Neural progenitor cell (in vitro differentiated cells): ENCODE measurements at places on chromosomes 16 and 17. TPM values are rescaled to one million over a fixed set of nuclear protein-coding genes. Genes with fewer than 3 reads are reported as not detected.

DNA sequence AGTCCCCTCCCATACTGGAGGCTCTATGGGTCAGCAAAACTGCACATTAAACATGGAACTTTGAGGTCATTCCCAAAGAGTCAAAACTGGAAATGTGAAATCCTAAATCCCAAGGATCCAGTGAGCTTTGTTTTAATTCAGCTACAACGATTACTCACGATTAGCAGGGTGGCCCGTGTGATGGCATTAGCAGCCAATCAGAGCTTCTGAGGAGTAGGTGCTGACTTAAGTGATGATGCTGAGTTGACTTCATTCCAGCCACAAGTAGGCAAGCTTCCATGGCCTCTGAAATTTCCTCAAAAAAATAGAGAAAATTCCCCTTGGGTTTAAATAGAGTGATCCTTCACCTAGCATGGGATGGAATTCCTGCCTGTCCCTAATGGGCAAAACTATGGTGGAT is 28.1 kb upstream of the BEAN1 start:
- H3K36me3 ChIP-seq, result no peaks in the 10 kb centered on the region
- H3K4me1 ChIP-seq, result peaks cover 8% of the 10 kb centered on the region
- no peak overlapping the region for H3K27ac ChIP-seq
- no peak overlapping the region for H3K4me3 ChIP-seq

The MGAT5B gene
- total RNA-seq, result 1.8 and 6.0 TPM in 2 replicates

The ASGR2 gene
- total RNA-seq, result not detected in 2 replicates

The SPDYE4 gene
- not detected in 2 replicates for total RNA-seq

DNA sequence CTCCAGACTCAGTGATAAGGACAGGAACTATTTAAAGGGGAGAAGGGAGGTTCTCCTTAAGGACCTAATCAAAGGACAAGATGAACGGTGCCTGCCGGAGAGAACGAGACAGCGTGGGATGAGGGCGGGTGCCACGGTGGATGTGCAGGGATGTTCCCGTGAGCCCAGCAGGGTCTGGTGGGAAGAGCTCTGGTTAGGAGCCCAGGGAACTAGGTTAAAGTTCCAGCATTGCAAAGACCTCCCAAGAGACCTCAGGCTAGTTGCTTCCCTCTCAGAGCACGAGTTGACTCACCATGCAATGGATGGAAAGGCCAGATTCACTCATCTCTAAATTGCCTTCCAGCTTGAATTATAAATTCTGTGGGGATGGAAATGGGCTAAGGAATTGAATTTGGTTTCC is 14.7 kb downstream of the CCR7 start:
- H3K4me1 ChIP-seq, result peaks cover 17% of the 10 kb centered on the region
- DNase-seq, result no peak
- no peaks in the 10 kb centered on the region for H3K36me3 ChIP-seq
- H3K4me3 ChIP-seq, result no peak overlapping the region

The ACSM2A gene
- total RNA-seq, result not detected in 2 replicates

DNA sequence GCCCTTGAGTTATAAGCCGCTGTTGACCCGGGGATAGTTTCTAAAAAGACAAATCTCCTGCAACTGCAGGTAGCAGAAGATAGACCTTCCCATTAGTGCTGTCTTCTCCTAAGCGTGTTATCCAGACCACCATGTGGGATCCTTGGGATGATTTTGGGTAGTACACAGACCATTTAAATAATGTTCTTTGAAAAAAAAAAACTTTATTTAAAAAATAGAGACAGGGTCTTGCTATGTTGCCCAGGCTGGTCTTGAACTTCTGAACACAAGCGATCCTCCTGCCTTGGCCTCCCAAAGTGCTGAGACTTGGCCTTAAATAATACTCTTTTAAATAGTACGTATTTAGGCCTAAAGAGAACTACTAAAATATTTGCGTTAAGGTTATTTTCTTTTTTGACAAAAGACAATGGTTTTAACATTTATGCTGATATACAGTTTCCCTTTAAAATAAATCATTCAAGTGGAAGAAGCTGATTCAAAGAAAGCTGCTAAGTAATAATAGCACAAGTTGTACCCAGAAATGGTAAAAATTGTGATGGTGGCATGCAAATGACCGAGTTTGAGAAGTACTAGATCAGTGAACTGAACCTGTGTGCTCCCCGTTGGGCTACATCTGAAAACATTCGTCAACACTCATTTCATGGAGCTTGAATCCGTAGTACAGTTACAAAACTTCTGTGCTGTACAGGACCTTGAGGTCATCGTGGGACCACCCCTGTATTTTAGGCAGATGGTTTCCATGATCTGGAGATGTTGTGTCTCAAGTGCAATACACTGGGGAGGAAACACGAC is 24.0 kb downstream of the SMARCE1 start:
- no peak for DNase-seq
- no peaks in the 10 kb centered on the region for H3K4me1 ChIP-seq
- no peak overlapping the region for H3K27ac ChIP-seq
- H3K27me3 ChIP-seq, result peaks cover 8% of the 10 kb centered on the region

- H3K4me3 ChIP-seq, result no peak overlapping the region
- no peaks in the 10 kb centered on the region for H3K36me3 ChIP-seq
- no peak for DNase-seq
- H3K4me1 ChIP-seq, result no peaks in the 10 kb centered on the region
Measured at GRCh38 chr17:55155856-55156560, 108.8 kb upstream of the HLF start.

DNA sequence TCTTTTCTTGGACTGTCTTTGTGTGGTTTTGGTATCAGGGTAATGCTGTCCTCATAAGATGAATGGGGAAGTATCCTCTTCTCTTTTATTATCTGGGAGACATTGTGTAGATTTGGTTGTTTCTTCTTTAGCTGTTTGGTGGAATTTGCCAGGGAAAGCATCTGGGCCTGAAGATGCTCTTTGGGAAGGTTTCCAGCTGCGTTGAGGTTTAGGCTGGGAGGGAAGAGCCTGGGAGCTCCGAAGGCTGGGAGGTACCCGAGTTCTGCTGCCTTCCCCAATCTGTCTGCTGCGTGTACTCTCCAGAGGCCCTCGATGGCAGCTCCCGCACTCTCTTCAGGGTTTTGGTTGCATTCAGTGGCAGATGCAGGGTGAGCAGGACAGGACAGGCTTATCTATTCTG is 25.6 kb upstream of the CRISPLD2 start:
- H3K4me1 ChIP-seq, result no peaks in the 10 kb centered on the region
- H3K36me3 ChIP-seq, result no peaks in the 10 kb centered on the region
- no peak for DNase-seq
- H3K27ac ChIP-seq, result no peak overlapping the region
- H3K27me3 ChIP-seq, result no peaks in the 10 kb centered on the region

DNA sequence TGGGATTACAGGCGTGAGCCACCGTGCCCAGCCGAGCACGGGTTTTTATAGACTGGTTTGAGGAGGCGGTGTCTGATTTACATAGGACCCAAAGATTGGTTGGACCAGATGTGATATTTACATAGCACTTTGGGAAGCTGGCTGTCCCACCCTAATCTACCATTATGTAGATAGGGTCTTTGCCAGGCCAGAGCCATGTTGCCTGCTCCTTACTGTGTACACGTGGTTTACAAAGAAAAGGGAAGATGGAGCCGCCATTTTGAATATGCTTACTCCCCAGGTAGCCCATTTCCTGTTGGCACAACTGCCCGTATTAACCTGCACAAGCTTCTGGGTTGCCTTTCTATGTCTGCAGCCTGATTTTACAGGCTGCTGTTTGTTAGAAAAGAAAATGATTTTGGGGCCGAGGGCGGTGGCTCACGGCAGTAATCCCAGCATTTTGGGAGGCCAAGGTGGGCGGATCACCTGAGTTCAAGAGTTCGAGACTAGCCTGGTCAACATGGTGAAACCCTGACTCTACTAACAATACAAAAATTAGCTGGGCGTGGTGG is 89.9 kb upstream of the EEF2KMT start:
- H3K27ac ChIP-seq, result no peak overlapping the region
- H3K4me1 ChIP-seq, result peaks cover 5% of the 10 kb centered on the region
- H3K27me3 ChIP-seq, result no peaks in the 10 kb centered on the region
- no peak for DNase-seq
- no peak overlapping the region for H3K4me3 ChIP-seq

GRCh38 chr16:72975809-72976437 is 72.0 kb downstream of the ZFHX3 start:
- H3K27ac ChIP-seq, result no peak overlapping the region
- no peaks in the 10 kb centered on the region for H3K36me3 ChIP-seq
- no peak overlapping the region for H3K4me3 ChIP-seq
- DNase-seq, result no peak
- peaks cover 1% of the 10 kb centered on the region for H3K4me1 ChIP-seq

- H3K4me3 ChIP-seq, result no peak overlapping the region
- H3K4me1 ChIP-seq, result no peaks in the 10 kb centered on the region
Measured at GRCh38 chr17:3818786-3819185, 17.8 kb upstream of the ITGAE start.

GRCh38 chr17:63916566-63917185 is 2.0 kb downstream of the GH1 start:
- no peak overlapping the region for H3K27ac ChIP-seq
- DNase-seq, result no peak
- H3K4me1 ChIP-seq, result no peaks in the 10 kb centered on the region
- H3K36me3 ChIP-seq, result no peaks in the 10 kb centered on the region
- peaks cover 4% of the 10 kb centered on the region for H3K27me3 ChIP-seq

The TOX3 gene
- total RNA-seq, result 44.2 and 48.1 TPM in 2 replicates

GRCh38 chr17:29326023-29326813 is 32.3 kb upstream of the NUFIP2 start:
- H3K4me3 ChIP-seq, result no peak overlapping the region
- DNase-seq, result no peak
- H3K4me1 ChIP-seq, result no peaks in the 10 kb centered on the region
- no peak overlapping the region for H3K27ac ChIP-seq
- no peaks in the 10 kb centered on the region for H3K36me3 ChIP-seq

DNA sequence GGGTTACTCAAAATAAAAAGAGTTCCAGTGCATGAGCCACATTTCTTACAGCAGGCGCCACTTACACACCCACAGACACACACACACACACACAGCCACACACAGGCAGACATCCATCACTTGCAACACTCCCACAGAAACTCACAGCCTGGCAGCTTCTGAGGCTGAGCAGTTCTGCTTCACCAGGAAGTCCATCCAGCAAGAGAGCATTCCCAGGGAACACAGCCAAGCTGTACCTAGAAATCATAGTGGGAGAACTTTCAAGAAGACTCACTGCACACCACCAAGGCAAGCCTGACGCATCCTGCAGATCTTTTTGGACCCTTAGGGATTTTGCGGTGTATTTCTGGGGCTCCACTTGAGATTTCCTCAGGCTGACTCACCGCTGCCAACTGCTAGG is 140.9 kb upstream of the WSB1 start:
- no peak for DNase-seq
- no peak overlapping the region for H3K4me3 ChIP-seq
- H3K27ac ChIP-seq, result no peak overlapping the region

DNA sequence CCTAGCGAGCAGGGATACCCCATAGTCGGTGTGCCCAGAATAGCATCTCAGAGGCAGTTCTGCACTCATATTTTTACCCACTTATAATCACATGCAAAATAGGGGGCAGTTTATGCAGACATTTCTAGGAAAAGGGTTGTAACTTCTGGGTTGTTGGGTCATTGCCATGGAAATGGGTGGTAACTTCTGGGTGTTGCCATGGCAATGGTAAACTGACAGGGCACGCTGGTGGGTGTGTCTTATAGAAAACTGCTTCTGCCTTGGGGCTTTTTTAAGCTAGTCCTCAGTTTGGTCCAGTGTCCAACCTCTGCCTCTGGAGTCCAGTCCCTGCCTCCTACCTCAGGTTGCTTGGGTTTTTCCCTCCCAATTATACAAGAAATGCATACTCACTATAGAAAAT is 7.4 kb upstream of the SPAG9 start:
- no peak overlapping the region for H3K4me3 ChIP-seq
- H3K27me3 ChIP-seq, result no peaks in the 10 kb centered on the region
- H3K27ac ChIP-seq, result no peak overlapping the region
- no peak for DNase-seq
- no peaks in the 10 kb centered on the region for H3K36me3 ChIP-seq
- no peaks in the 10 kb centered on the region for H3K4me1 ChIP-seq

The CNTNAP4 gene
- total RNA-seq, result 0.41 TPM in 1 of 2 replicates, not detected in the other

The GDPD1 gene
- total RNA-seq, result 13.6 and 17.8 TPM in 2 replicates

DNA sequence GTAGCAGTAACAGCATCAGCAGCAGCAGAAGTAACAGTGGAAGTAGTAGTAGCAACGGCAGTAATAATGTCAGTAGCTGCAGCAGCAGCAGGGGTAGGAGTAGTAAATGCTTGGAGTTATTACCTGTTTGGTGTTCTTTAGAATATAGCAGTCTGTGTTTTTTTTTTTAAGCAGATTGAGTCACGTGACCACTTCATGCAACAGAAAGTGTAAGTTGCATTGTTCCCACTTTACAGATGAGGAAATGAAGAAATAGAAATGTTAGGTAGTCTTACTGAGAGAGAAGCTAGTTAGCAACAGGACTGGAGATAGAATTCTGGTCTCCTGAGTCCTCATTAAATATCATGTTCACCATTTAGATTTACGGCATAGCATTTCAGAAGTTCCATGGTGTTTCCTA is 358.2 kb downstream of the HAPSTR1 start:
- H3K27me3 ChIP-seq, result no peaks in the 10 kb centered on the region
- H3K27ac ChIP-seq, result no peak overlapping the region
- H3K36me3 ChIP-seq, result no peaks in the 10 kb centered on the region

DNA sequence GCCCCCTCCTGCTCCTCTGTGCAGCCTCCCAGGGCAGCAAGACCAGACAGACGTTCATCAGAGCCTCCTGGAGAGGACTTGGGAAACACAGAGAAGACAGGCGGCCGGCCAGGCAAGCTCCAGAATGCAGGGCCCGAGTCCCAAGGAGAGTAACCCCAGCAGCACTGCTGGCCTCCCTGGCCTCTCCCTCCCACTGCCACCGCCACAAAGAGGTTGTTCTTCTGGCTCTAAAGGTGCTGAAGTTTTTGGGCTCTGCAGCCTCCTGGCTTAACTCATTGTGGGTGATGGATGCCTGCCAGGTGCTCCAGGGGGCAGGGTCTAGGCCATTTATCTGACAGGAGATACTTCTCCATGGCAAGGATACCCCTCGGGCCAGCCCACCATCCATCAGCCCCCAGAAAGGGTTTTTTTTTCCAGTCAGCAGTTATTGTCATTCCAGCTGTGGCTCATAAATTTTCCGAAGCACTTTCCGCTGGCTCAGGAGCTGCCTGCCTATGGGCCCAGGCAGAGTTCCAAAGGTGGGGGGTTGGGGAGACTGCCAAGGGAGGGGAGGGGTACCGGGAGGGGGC is 32.0 kb upstream of the MRPS23 start:
- no peaks in the 10 kb centered on the region for H3K36me3 ChIP-seq
- peaks cover 26% of the 10 kb centered on the region for H3K4me1 ChIP-seq
- H3K27ac ChIP-seq, result no peak overlapping the region
- no peak overlapping the region for H3K4me3 ChIP-seq
- no peaks in the 10 kb centered on the region for H3K27me3 ChIP-seq

DNA sequence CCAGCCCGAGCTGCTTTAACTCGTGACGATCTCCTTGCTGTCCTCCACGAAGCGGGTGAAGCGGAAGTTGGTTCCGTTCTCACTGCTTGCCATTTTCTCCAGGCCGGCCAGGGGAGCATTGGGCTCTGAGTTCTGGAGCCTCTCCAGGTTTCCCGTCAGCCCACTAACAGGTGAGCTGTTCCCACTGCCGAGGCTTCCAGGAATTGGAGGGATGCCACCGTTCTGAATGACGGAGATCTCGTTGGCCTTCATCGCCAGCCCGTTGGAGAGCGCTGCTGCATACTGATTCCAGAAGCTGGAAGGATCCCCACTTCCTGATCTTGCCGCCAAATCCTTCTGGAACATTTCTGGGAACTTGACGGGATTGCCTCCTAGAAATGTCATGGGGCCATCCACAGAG is 14.0 kb downstream of the SALL1 start:
- H3K27me3 ChIP-seq, result no peaks in the 10 kb centered on the region
- H3K4me3 ChIP-seq, result no peak overlapping the region
- no peak for DNase-seq
- H3K27ac ChIP-seq, result no peak overlapping the region

- DNase-seq, result no peak
- H3K27ac ChIP-seq, result no peak overlapping the region
- no peaks in the 10 kb centered on the region for H3K4me1 ChIP-seq
- no peaks in the 10 kb centered on the region for H3K36me3 ChIP-seq
Measured at GRCh38 chr16:12062343-12063003, 85.9 kb downstream of the SNX29 start.
